Activated CD4-positive, alpha-beta T cell treated with anti-CD3 and anti-CD28 coated beads for 1 hour (primary cell): ENCODE measurements at places on chromosomes 2 and 18.

DNA sequence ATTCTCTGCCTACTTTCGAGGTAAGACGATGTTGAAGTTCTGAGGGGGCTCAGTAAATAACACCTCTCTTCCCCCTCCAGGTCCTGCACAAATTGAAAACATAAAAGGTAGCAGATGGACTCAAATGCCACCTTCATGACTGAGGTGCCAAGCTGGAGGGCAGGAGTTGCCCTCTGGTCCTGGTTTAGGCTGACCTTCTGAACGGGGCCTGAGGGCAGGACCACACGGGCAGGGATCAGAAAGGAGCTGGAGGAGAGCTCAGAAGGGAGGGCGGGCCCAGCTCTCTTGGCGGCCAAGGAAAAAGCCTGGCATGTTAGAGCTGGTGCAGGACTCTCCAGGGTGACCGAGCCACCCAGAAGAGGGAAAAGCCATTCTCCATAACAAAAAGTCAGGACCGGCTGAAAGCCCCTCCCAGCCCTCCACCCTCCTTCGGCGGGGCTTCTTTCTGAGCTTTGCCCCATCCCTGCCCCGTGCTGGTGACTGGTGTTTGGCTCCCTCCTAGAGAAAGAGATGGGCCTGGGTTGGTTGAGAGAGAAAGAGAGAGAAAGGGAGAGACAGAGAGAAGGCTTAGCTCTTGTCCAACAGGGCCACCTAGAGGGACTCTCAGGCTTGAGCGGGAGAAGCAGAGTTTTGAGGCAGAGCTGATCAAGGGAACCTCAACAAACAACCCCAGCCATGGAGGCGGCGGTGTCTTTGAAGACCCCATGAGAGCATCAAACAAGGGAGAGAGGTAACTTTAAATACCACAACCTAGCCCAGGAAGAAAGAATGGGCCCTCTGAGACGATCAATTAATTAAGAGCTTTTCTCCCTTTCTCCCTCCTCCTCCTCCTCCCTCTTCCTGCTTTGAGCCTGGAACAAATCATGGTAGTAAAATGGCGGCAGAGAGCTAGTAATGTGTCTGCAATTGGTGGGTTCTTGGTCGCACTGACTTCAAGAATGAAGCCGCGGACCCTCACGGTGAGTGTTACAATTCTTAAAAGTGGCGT, 50.8 kb downstream of the WIPF1 start:
- DNase-seq, result no peak

GRCh38 chr2:14348247-14348646, 284.3 kb upstream of the LRATD1 start:
- no peak for DNase-seq

- no peak for DNase-seq
Measured at GRCh38 chr2:28439763-28440162, 47.1 kb downstream of the FOSL2 start.

- DNase-seq, result no peak
Measured at GRCh38 chr2:4272261-4272858, 569.0 kb downstream of the DCDC2C start.

GRCh38 chr2:57450170-57450569, 596.4 kb upstream of the VRK2 start:
- no peak for DNase-seq

DNA sequence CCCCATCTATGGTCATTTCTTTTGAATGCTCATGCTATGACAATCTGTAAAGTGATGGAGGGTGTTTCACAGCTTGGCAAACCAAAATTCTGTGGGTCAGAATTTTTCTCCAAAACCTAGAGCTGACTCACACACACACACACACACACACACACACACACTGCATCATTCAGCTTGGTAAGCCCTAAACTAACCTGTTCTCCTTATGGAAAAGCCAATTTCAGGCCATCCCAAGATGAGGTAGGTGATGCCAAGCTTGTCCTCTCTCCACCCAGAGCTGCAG, 45.0 kb upstream of the NRP2 start:
- DNase-seq, result no peak

GRCh38 chr18:49111191-49111988, 160.6 kb upstream of the SMAD7 start:
- no peak for DNase-seq

DNA sequence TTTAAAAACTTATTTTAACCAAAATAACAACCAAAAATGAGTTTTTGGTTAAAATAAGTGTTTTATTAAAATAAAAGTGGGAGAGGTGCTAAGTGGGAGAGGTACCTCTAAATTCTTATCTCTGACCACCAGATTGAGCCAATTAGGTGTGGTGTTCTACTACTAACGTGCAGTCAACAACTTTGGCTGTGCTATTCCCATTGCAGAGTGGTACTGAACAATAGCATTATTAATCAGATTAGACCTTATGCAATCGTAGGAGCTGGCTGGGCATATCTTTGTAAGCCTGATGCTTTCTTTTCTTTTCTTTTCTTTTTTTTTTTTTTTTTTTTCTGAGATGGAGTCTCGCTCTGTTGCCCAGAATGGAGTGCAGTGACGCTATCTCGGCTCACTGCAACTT, 38.9 kb downstream of the RAB27B start:
- DNase-seq, result no peak

DNA sequence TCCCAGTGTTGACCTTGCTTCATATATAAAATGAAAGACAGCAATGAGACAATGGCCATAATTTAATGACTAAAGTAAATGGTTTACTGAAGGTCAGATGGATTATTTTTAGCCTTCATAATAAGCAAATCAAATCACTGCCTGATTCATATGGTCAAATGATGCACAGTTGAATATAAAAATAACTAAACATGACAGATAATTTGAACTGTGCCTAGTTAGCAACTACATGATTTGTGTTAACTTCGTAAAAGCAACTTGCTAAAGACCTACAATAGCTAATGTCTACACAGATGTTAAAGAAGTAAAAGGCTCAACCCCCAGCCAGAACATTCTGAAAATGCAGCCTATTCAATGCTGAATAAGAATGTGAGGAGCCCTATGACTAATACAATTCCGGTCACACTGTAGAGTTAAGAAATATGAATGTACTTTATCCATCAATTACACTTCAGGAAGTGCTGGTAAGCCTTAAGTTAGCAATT, 590.8 kb upstream of the CDH2 start:
- DNase-seq, result no peak

DNA sequence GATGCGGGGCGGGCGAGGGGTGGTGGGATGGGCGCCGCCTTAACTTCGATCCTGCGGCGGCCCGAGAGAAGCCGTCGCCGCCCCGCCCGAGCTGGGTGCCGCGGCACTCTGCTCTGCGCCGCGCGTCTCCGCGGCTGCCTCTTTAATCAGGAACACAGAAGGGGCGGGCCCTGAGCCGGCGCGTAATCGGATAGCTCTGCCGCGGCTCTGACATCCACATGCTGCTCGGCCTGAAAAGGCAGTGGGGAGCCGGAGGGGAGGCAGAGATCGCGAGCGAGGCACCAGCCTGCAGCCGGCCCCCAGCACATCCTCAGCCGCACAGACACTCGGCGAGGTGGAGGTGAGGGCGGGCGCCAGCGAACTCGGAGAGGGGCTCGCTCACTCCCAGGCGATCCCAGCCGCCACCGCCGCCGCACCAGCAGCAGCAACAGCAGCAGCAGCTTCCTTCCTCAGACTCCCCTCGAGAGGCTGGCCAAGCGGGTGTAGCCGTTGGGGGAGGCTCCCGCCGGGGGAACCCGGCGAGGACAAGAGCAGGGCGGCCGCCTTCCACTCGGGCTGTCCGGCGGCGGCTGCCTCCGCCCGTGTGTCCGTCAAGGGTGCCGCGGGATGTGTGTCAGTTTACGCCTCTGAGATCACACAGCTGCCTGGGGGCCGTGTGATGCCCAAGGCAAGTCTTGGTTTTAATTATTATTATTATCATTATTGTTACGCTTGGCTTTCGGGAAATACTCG, at the start of gene NRP2:
Gene NRP2 (plus strand): TSS at position 263 of the 732 bp plus-strand sequence. CDS start 790 bp downstream, outside the sequence.
- peak; percentile 19 for DNase-seq

DNA sequence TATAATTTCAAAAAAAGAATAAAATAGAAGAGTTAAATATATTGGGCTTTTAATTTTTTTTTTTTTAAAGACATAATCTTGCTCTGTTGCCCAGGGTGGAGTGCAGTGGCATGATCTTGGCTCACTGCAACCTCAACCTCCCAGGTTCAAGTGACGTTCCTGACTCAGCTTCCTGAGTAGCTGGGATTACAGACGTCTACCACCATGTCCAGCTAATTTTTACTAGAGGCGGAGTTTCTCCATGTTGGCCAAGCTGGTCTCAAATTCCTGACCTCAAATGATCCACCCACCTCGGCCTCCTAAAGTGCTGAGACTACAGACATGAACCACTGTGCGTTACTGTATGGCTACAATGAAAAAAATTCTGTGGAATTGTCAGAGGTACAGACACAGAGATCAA, 98.1 kb upstream of the RGPD4 start:
- no peak for DNase-seq

DNA sequence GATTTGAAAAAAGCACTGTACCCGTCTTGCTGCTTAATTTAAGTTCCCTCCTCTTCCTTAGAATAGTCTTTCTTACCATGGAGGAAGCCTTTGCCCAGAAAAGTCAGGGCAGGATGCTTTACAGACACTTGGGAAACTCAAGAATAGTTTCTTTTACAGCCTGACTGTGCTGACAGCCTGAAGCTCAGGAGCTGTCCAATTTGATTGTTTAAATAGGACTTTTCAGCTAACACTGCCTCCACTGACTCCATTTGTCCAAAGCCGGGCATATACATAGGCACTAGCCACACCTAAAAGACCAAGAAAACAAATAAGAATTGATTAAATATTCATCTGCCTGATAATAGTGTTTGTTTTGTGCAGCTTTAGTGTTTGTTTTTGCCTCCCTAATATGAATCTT, 110.9 kb upstream of the L3MBTL4 start:
- DNase-seq, result no peak

- DNase-seq, result no peak
Measured at GRCh38 chr2:193566276-193566675, 1371.5 kb upstream of the TMEFF2 start.

DNA sequence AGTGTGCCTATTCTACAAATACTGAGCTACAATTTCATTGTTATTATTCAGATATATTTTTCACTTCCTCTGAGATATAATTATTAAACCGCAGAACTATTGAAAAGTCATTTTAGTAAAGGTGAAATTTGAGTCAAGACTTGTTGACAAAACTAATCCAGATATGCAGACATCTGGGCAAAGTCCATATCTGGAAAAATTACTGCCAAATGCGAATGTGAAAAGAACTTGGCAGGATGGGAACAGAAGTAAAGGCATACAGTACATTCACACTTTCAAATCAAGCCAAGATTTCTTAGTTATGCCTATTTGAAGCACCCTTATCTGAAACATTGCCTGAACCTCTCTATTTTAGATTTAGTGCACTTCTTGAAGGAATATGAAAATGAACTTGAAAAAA, 923.6 kb downstream of the CCDC85A start:
- DNase-seq, result no peak

- no peak for DNase-seq
Measured at GRCh38 chr2:109162999-109163398, 34.0 kb downstream of the SH3RF3 start.

- no peak for DNase-seq
Measured at GRCh38 chr18:61993831-61994230, 101.0 kb upstream of the RNF152 start.

DNA sequence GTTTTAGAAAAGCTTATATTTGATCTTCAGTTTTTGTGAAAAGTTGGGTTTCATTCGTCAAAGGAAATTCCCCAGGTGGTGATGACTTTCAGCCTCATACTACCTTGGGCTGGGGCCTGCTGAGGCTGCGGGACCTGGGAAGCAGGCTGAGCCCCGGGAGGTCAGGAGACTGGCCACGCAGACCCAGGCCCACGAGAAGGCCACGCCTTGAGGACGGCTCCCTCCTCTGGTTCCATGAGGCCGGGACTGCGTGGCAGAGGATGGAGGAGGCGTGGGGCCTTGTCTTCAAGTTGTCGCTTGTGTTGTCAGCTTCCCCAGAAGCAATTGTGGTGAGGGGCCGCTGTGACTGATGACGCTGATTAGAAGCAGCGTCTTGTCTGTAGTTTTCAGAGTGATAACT, 11.8 kb downstream of the CNDP2 start:
- no peak for DNase-seq

- DNase-seq, result no peak
Measured at GRCh38 chr2:200052627-200053026, 97.2 kb downstream of the MAIP1 start.

DNA sequence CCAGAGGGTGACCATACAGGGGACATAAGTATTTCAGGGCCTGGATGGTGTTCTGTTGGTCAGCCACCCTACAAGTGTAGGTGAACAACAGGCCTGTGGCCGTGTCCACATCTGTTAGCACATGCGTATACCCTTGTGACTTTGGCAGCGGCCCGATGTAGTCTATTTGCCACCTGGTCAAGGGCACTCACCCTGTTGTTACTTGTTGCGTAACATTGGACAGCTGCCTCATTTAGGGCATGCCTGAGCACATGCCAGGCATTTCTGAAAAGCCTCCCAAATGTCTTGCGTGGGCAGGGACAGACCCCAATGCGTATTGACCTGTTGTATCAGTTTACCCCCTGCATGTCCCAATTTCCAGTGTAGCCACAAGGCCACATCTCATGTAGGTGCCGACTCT, 235.0 kb downstream of the MBD5 start:
- DNase-seq, result no peak

- DNase-seq, result no peak
Measured at GRCh38 chr18:44998360-44998759, 317.7 kb downstream of the SETBP1 start.

DNA sequence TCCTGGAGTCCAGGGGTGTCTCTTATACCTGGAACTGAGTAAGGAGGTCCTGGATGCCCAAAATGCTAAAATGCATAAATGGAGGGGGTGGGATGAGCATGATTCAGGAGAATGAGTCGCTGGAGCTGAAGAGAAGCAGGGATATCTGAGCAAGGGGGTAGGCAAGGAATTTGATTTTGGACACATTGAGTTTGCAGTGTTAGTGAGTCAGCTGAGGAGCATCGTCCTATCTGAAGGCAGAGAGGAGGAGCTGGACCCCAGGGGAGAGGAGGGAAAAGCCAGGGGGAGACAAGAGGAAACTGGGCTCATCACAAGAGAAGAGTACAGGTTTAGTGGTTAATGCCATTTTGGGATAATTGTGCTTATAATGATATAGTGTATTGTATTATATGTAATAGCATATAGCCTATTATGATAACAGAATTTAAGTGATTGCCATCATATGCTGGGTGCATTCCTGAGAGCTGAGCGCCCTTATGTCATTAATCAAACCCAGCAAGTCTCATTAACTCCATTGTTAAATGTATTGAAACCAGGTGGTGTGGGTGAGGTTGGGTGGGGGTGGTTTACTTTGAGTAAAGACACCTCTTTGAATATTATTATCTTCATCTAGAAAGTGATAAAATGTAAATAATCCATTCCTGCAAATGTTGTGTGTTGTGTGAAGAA, 12.4 kb downstream of the EHD3 start:
- DNase-seq, result no peak
